Posterior vena cava (tissue), 2 donors: ENCODE measurements at places on chromosomes 4 and X. TPM values are rescaled to one million over a fixed set of nuclear protein-coding genes. Genes with fewer than 3 reads are reported as not detected.

Gene CD40LG
- total RNA-seq: not detected

- no peak for DNase-seq
Observed at GRCh38 chr4:110172972-110173371, 25.4 kb downstream of the ELOVL6 start.

Gene ANTXR2
- total RNA-seq: 111 TPM

DNA sequence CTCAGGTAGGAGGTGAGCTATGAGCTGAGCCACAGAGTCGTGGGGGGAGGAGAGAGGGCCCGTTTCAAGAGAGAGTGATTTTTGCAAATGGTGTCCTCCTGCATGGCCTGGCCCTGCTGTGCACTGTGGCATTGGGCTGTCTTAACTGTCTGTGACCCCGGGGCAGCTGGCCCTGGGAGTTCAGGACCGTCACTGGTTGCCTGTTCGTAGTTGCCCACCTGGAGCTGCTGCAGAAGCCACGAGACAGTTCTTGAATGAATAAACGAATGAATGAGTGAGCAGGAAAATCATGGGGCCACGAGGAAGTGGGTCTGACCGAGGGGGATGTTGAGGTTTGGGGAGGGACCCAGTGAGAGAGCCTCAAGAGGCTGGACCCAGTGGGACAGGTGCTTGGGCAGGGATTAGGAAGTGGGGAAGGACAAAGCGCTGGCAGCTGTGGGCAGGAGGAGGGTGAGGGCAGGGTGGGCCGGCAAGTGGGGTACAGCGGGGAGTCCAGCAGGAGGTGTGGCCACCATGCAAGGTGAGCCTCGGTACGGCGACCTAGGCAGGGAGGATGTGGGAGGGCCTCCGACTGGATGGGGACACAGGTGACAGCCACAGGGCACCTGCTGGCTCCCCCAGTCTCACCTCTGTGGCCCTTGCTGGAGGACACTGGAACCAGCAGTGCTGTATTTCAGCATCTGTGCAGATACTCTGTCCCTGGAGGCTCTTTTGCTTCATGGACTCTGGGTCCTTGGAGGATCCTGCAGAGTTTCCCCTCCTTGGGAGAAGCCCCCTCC is 10.2 kb downstream of the RGS12 start:
- DNase-seq: no peak

Gene SLC38A5
- total RNA-seq: 11.2 TPM

DNA sequence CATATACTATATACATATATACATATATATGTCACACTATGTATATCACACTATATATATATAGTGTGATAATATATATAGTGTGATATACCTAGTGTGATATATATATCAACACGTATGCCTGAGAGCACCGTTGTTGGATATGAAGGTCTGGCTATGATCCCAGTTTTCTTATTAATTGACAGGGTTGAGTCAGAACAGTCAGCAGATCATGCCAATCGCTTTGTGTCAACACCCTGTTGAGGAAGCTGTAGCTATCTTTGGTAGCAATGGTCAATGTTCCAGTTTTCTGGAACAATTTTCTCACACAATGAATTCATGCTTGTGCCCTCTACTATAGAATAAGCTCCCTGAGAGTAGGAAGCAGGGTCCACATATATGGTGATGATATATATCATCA is 496.0 kb upstream of the AGA start:
- no peak for DNase-seq
